ENCODE measurements at places on chromosomes 4 and X.

DNA sequence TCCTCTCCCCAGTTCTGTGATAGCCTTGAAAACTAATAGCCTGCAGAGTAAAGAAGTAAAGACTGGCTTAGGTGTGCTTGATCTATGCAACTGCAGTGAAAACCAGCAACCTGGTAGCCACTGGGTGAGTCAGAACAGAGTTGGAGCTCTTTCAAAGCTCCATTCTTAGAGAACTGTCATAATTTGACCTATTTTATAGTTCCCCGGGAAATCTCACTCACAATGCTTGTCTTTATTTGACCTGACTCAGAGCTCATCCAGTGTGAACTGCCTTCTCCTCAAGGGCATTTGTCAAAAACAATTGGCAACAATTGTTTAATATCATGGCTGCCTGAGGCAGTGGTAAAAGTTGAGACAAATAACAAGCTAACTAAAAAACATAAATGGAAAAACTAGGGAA is 213.0 kb upstream of the NHS start:
- no peak for DNase-seq

- no peak for DNase-seq
These were observed 2375.1 kb upstream of the AGA start for GRCh38 chr4:179817317-179817716.

DNA sequence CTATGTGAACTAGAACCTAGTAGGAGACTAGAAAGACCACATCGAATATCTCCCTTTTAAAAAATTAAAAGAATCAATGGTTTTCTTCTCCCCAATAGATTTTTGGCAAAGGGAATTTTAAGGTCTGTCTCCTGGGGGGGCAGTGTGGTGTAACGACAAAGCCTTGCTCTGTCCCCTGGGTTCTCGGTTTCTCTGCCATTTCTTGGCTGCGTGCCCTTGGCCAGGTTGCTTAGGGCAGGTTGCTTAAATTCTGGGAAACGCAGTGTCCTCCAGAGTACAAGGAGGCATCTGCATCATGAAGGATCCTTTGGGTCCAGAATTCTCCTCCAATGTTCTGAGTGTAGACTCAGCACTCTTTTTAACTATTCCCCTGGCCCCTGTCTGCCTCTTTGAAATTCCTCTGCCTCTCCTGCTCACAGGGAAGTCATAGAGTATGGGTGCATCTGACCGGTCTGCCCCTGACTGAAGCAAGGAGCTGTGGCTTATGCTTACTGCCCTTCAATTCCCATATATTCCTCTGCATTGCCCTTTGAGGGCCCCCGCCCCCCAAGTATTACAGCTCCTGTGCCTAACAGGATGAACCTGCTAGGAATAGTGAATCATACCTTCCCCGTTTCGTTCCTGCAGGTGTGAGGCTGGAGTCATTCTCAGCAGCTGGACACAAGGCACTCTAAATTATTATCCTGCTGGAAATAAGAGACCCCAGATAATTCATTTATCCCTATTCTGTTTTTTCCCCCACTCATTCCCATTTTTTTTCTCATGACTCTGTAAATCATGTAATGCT is 2.2 kb downstream of the KIT start:
- DNase-seq = no peak

- no peak for DNase-seq
These were observed 259.7 kb downstream of the DCHS2 start for GRCh38 chr4:154231806-154232478.

DNA sequence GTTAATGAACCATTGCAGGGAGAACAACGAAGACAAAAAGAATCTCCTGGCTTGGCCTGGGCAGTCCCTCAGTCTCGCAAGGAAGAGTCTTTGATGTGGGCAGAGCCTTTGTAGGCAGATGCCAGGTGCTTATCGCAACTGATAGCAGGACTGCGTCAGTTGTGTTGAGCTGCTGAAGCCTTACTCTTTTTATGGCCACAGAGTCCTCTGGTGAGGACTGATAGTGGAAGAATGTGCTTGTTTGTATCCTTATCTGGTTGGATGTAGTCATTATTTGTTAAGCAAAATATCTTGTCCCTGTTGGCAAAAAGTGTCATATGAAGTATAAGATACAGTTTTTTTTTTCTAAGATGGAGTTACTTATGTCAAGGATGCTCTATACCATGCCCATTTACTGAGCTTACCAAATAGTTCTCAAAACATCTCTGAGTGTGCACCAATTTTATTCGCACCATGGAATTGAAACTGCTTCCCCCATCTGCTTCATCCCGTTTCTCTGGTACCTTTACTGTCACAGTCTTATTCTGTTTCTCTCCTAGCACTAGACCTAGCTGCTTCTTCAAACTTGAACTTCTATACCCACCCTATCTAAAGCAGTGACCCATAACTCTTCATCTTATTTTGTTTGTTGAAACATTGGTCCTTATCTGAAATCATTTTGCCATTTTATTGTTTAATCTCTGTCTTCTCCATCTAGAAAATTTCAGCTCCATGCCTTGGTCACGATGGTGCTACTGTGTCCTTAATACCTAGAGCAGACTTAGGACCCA is 47.0 kb upstream of the SPRY1 start:
- no peak for DNase-seq

- DNase-seq = no peak
These were observed at the start of gene GPC4 for GRCh38 chrX:133415276-133416105. GPC4 (minus strand) TSS chrX:133415489; CDS start chrX:133414965, 524 bp downstream.

- no peak for DNase-seq
These were observed 101.2 kb downstream of the ARSF start for GRCh38 chrX:3142259-3143042.

- DNase-seq = no peak
These were observed 81.1 kb upstream of the CT45A1 start for GRCh38 chrX:135632353-135632752.

DNA sequence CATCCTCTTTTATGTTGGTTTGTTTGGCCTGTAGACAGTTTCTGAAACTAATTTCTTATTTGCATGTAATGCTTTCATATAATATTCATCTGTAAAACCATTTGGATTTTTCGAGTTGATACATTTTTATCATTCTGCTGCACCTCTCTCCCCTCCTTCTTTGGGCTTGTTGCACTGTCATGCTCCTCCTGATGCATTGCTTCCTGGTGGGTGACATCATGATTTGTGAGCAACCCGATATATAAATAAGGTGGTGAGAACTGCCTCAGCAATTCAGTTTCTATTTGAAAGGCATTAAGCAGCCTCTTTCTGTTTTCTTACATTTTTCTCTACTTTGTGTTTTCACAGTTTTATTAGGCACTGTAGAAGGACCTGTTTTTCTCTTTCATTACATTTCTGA is 515.7 kb downstream of the RPA4 start:
- no peak for DNase-seq

GRCh38 chr4:111959222-111959621 is 186.0 kb upstream of the FAM241A start:
- no peak for DNase-seq

DNA sequence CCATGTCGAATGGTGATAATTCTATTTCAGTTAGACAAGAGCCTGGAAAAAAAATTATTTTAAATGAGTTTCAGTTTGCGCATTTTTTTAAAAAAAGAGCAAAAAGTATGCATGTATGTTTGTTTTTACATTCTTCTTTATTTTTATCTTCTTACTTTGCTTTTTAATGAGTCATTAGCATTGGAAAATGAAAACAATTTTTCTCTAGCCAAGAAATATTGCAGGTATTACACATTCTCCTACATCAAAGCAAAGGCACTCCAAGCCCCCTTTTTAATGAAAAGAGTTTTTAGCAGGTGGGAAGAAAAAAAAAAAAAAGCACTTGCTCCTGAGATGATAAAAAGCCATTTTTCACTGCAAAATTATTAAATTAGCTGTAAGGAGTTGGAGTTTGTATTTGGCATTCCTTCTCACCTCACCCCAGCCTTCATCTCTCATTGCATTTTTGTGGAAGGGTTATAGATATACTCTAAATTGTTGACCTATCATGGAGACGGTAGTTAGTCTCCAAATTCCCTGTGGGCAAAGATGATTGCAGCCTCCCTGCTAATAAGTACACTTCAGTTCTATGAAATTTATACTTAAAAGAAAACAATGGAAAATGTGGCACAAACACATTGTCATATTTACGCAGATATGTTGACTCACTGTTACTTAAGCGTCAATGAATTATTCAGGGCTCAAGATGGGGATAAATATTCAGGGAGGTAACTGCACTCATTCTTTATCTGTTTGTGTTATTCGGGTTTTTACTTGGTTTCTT is 43.8 kb downstream of the PALLD start:
- no peak for DNase-seq

GRCh38 chr4:82930848-82931755 is 30.6 kb downstream of the THAP9 start:
- DNase-seq = no peak

GRCh38 chr4:123878976-123879375 is 482.4 kb downstream of the SPRY1 start:
- no peak for DNase-seq

DNA sequence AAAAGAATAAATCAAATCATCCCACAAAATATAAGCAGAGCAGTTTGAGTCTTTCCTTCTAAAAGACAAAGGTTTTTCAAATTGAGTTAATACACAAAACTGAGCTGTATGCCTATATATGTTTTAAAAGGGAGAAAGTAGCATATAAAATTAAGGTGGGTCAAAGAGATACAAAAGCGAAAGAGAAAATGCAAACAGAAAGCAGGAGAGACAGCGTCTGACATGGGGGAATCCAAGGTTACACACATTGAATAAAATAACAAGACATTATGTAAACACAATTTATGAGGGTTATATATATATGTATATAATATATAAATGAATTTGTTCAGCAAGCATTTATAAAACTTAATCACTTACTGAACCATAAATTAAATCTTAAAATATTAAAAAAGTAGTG is 276.1 kb upstream of the LCORL start:
- DNase-seq = no peak

DNA sequence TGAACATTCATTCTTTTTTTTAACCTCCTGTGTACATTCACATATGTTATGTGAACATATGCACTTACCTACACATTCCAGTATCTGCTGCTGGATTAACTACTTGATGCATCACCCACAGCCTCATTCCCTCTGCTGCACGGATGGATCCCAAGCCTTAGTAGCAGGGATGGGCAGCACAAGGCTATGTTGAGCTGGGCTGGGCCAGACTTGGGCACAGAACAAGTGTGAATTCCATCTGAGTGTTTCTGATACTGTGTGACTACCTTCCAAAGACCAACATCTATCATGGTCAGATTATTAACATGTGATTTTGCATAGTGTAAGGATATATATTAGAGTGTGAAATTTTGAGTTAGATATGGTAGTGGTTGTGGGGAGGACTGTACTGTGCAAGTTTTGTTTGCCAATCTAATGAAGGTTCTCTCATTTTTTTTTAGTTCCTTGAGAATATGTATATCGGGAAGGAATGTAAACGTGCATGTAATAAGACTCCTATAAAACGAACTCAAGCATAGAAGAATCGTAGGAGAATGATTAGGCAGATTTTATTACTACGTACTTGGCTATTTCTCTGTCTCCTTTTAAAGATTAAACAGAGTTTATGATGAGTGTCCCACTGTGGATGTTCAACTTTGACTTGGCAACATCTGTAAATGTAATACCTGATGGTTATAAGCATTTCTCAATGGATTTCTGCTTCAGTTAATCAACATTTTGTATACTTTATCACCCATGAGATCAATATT is 23.4 kb upstream of the STBD1 start:
- DNase-seq = no peak

- no peak for DNase-seq
These were observed 7.5 kb upstream of the FAM184B start for GRCh38 chr4:17788956-17789355.

- DNase-seq = no peak
These were observed 111.1 kb downstream of the KLF8 start for GRCh38 chrX:56343219-56343618.

GRCh38 chr4:76306882-76307659 is 538 bp downstream of the STBD1 start:
- no peak for DNase-seq

DNA sequence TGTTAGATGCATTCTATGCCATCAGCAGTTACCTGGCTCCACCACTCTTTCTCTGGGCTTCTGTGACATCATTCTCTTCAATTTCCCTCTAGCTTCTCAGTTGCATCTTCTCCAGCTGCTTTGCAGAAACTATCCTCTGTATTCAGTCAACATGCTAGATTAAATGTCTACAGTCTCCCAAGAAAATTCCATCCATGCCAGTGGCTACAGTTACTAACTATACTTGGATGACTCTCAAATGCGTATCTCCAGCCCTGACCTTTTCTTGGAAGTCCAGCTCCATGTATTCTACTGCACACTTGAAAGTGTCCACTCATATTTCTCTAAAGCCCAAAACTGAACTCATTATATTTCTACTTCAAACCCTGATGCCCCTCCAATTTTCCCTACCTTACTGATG is 232.3 kb upstream of the TENM3 start:
- no peak for DNase-seq

DNA sequence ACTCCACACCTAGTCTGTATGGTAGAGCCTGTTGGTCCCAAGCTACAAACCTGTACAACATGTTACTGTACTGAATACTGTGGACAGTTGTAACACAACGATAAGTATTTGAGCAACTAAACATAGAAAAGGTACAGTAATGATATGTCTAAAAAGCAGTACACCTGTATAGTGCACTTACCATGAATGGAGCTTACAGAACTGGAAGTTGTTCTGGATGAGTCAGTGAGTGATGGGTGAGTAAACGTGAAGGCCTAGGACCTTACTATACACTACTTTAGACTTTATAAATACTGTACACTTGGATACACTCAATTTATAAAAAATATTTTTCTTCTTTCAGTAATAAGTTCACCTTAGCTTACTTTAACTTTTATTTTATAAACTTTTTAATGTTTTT is 104.0 kb downstream of the TMA16 start:
- DNase-seq = no peak

- DNase-seq = no peak
These were observed 41.1 kb downstream of the LUZP4 start for GRCh38 chrX:115330498-115331168.

DNA sequence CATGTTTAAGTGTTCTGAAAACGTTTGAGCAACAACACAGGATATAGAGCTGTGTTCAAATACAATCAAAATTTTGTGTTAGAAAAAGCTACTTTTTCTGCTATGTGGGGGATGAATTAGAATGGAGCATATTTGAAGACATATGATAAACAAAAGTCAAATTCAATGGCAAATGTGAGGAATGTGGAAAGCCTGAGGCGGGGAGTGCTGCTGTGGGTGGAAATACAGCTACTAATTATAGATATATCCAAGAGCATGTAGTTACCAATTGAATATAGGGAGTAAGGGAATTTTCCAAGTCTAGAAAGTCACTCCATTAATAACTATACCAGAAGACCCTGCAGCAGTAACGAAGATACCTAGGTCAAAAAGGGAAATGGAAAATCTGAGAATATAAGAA is 2370.4 kb upstream of the TENM3 start:
- DNase-seq = no peak

DNA sequence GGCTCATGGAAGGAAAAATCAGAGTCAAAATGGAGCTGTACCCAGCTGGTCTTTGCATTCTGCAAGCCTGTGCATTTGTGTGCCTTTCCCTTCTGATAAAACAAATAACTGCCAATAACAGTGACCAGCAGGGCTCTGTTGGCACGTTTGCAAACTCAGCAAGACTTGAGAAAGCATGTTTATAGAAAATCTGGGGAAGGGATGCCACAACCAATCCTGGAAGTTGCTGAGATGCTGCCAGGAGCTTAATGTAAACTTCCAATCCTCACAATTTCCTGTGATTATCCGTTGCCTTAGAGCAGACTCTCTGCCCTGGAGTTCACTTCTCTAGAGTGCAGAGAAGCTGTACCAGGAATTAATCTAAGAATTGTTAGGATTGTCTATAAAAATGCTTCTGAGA is 6.9 kb upstream of the ANXA3 start:
- no peak for DNase-seq

- no peak for DNase-seq
These were observed 134.7 kb downstream of the FNIP2 start for GRCh38 chr4:158903472-158904043.

All from stimulated activated CD8-positive, alpha-beta memory T cell treated with anti-CD3 and anti-CD28 coated beads, Interleukin-4, amount 100 ng/mL, for 1 hour (primary cell).